ENCODE measurements at places on chromosomes 7 and 10.

GRCh38 chr10:17842641-17843040 lies 33.5 kb downstream of the MRC1 start:
- no peak for DNase-seq

- DNase-seq: no peak
Measured at GRCh38 chr7:141748396-141748795, 10.2 kb downstream of the SSBP1 start.

- DNase-seq: peak; percentile 60
Measured at GRCh38 chr7:123615344-123615743, 13.7 kb downstream of the ASB15 start.

GRCh38 chr10:132551093-132551807 lies 13.7 kb downstream of the INPP5A start:
- DNase-seq: peak; percentile 23

DNA sequence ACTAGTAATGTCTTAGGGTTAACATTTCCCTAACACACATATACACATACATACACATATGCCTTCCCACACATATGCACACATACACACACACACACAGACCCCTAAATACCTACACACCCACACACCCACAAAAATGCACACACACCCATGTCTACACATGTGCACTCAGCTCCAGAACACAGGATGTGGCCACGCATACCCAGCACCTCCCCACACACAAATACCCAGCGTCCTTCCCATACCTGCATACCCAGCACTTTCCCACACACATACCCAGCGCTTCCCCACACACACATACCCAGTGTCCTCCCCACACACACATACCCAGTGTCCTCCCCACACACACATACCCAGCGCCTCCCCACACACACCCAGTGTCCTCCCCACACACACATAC lies 534.9 kb downstream of the DNAJB6 start:
- DNase-seq: no peak

DNA sequence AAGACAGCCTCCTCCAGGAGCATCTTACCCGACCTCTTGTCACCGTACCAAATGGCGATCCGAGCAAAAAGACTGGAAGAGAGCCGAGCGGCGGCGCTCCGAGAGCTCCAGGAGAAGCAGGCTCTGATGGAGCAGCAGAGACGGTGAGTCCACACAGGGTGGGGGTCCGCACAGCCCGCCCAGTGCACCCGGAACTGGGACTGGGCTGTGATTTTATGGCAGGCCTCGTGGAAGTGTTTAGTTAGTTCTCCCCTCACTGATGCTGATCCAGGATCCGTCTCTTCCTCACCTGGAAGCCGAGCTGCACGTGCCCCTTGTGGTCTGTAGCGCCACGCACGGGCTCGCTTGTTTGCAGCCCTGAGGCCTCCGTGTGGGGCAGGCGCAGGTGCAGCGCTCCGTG lies 19.6 kb downstream of the LRRC27 start:
- DNase-seq: no peak

DNA sequence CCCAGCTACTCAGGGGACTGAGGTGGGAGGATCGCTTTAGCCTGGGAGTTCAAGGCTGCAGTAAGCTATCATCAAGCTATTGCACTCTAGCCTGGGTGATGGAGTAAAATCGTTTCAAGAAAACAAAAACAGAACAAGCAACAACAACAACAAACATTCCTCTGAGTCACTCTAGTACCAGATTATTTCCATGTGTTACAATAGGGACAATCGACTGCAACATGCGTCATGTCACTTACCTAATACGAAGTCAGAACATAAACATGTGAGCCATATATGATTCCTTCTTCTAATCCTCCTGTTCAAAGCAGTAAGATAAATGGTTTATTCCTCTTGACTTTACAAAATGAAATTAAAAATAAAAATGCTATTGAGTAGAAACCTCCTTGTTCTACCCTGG lies 57.3 kb downstream of the ZNF438 start:
- DNase-seq: no peak
